ENCODE measurements at places on chromosomes 11 and 22.

DNA sequence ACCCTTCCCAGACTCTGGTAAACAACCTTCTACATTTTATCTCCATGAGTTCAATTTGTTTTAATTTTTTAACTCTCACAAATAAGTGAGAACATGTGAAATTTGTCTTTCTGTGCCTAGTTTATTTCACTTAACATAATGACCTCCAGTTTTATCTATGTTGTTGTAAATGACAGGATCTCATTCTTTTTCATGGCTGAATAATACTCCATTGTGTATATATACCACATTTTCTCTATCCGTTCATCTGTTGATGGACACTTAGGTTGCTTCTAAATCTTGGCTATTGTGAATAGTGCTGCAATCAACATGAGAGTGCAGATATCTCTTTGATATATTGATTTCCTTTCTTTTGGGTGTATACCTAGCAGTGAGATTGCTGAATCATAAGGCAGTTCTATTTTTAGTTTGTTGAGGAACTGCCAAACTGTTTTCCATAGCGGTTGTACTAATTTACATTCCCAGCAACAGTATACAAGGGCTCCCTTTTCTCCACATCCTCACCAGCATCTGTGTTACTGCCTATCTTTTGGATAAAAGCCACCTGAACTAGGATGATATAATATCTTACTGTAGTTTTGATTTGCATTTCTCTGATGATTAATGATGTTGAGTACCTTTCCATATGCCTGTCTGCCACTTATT, 93.9 kb downstream of the ATG16L2 start:
- no peak for DNase-seq

- no peak for DNase-seq
Observed at GRCh38 chr22:30273711-30274436, 7.2 kb upstream of the OSM start.

DNA sequence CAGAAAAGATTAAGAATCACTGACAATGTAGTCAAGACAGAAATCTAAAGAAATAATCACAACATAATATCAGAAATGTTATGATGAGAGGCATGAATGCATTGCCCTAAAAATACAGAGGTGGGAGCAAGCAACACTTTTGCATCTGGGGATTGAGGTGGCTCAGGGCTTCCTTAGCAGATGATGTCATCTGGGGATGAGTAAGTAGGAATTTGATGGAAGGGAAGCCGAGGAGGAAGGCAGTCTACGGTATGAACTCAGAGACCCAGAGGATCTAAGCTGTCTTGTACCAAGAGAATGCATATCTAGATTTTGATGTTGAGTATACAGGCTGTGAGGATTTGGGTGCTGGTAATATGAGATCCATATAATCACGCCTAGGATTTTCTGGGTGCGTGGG, 193.0 kb upstream of the SNX19 start:
- peak; percentile 58 for DNase-seq

DNA sequence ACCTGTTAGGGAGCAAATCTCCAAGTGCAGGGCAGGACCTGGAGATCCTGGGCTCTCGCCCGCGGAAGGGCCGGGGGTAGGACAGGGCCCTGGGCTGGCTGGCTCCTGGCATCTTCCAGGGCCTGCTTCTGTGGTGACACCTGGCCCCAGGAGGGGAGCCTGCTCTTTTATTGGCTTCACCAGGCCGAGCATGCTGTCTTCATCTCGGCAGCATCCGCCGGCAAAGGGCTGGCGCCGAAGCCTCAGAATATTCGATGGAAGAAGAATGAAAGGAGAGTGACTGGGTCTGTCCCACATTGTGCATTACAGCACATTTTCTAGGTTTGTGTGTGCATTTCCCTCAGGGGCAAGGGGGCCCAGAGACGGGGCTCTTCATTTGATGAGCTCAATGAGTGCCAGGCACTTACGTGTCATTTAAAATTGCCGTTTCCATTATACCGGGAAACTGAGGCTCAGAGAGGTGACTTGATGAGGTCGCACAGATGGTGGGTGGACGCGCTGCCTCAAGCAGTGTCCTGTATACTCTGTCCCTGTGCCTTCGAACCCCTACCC, 70.0 kb downstream of the RBX1 start:
- no peak for DNase-seq

- no peak for DNase-seq
Observed at GRCh38 chr11:86508604-86509587, 134.2 kb downstream of the CCDC81 start.

DNA sequence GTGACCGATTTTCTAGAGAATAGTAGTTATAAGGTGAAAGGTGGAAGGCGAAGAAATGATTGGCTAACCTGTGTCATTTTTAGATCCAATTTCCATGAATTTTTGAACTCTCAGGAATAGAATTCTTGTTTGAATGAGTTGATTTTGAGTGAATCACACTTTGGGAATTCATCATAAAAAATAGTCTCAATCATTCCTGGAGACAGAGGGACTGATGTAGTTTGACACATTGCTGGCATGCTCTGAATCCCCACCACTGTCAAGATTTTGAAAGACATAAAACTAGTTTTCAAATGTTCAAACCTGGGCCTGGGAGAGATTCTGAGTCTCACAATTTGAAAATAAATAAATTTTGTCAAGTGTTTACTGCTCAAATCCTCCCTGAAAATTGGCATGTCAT, 861.4 kb upstream of the RAG2 start:
- no peak for DNase-seq

- no peak for DNase-seq
Observed at GRCh38 chr22:19608003-19608690, 83.9 kb upstream of the CLDN5 start.

DNA sequence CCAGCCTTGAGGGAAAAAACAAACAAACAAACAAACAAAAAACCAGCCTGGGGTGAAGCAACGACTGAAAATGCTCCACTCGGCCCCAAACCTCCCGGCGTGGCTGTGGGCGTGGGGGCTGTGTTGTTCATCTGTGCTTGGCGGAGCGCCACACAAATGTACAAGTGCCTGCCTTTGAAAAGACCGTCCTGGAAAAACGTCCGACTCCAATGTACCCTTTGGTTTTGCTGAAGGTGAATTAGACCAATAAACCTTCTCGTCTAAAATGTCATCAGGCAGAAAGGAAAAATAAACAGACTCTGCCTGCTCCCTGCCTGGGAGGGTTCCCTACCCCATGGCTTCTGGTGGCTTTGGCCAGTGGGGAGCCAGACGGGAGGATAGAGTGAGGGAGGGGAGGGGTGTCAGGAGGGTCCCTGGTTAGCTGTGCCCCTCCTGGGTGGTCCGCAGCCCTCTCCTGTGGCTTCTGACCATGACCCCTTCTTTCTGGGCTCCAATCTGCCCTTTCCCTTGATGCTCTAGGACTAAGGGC, 93.9 kb downstream of the TRMU start:
- no peak for DNase-seq

- DNase-seq, result no peak
Observed at GRCh38 chr11:12499071-12499470, 121.7 kb downstream of the PARVA start.

DNA sequence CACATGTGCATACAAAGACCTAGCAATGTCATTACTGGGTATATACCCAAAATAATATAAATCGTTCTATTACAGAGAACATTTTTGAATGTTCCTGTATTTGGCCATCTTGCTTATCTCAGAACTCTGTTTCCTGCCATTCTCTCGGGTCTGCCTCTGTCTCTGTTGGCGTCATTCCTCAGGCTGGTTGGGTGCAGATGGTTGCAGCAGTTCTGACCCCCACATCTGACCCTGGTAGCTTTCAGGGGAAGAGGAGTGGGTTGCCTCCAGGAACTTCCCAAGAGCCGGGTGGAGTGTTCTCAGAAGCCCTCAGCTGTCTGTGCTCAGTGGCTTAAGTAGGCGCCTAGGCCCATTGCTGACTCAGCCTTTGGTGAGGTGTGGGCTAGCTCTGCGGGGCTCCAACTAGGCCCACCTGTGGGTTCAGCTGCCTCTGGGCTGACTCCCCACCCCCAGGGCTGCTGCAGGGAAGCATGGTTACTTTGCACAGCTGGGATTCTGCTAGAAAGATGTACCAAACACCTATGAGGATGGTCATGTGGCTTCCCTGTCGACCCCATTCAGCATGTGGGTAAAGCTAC, 114.0 kb downstream of the TBC1D22A start:
- DNase-seq, result no peak

GRCh38 chr11:93603225-93604007, 58.1 kb upstream of the CEP295 start:
- no peak for DNase-seq

DNA sequence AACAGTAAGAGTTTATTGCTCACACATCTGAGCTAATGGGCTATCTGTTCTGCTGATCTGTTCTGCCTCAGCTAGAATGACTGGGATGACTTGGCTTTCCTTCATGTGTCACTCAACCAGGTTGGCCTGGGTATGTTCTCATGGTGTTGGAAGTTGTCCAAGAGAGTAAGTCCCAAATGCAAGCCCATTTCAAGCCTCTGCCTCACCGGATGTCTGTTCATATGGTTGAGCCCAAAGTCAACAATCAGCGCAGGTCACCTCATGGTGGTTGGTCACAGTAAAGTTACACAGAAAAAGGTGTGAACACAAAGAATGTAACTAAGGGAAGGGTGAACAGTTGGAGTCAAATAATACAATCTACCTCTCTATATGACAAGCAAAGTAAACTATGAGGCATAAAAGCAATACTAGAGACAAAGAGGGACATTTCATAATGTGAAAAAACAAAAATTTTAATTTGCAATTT, 1.9 kb downstream of the GDPD4 start:
- DNase-seq, result no peak

DNA sequence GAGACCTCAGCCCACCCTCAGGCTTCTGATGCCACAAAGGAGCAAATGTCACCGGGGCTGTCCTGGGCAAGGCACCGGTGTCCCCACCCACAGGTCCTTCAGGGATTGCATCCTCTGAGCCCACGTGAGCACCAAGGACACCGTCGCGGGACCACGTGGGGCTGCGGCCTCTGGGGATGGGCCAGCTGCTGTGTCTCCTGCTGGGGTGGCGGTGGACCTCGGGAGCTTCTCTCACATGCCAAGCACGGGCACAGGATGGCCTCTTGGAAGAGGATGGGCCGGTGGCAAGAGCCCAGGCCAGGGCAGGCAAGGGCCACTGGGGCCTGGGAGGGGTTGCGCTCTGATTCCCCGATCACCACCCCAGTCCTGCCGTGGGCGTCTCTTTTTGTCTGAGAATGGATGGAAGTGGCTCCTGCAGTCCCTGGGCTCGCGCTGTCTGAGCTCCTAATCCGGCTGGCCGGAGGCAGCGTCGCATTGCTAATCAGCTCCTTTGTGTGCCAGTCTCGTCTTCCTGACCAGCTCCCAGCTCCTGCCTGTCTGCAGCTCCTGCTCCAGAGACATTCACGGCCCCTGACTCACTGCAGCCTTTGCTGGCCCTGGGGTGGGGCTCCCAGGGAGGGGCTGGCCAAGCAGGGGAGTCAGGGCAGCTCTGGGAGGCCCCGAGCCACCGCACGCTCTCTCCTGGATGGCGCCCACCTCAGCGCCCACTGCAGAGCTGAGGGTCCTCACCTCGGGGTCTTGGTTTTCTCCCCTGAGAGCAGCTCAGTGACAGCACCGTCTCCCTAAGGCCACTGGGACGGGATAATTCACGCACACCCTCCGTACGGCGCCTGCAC, 146.7 kb downstream of the CTTN start:
- DNase-seq, result peak; percentile 41

DNA sequence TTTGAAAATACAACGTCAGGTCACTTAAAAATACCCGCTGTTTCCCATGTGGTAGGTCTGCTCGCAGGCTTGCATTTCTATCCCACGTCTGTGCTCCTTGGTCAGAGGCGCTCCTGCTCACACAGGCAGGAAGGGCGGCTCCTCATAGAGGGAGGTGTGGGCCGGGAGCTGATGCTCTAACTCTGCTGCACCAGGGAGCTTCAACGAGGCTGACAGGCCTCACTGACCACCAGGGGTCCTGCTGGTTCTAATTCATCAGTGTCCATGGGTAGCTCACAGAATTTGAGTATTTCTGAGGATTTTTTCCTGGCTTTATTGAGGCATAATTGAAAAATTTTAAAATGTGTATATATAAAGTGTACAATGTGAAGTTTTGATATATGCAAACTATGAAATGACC, 68.5 kb downstream of the PIWIL3 start:
- no peak for DNase-seq

GRCh38 chr11:44978961-44979331, 28.3 kb upstream of the TP53I11 start:
- no peak for DNase-seq

DNA sequence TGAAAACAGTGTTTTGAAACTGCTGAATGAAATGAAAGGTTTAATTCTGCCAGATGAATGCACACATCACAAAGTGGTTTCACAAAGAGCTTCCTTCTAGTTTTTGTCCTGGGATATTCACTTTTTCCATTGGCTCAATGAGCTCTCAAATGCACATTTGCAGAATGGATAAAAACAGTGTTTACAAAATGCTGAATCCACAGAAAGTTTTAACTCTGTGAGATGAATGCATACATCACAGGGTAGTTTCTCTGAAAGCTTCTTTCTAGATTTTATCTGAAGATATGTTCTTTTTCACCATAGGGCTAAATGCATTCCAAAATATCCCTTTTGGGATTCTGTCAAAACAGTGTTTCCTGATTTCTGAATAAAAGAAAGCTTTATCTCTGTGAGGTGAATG, 237.6 kb downstream of the OR4A5 start:
- DNase-seq, result no peak

GRCh38 chr11:97965849-97966646, 1054.7 kb upstream of the CNTN5 start:
- peak; percentile 78 for DNase-seq

GRCh38 chr11:57269571-57270021, 32.5 kb upstream of the APLNR start:
- no peak for DNase-seq

- DNase-seq, result no peak
Observed at GRCh38 chr11:35182317-35182939, 43.5 kb downstream of the CD44 start.

DNA sequence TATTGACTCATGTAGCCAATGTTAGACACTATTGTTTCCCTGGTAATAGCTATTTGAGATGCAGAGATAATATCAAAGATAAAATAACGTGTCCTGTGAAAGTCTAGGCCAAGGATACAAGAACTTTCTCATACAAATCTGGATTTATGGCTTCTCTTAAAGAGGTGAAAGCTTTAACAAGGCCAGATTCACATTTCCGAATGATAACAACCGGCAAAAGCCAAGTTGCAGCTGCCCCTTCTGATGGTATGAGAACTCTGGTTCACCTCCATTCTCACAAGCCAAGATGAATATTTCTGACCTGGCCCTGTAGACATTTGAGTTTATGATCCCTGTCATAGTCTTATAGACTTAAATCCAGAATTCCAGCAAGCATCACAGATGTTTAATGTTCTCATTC, 230.4 kb upstream of the ZC3H12C start:
- no peak for DNase-seq

Measured in hepatic stellate cell (primary cell).